A549 treated with RU486 at 1 μM for 4 hours (cell line): ENCODE measurements at places on chromosomes 5 and 9. TPM values are rescaled to one million over a fixed set of nuclear protein-coding genes. Genes with fewer than 3 reads are reported as not detected.

PPIC gene
- 13.8 to 17.8 TPM (median 15.9 TPM) in 5 replicates for total RNA-seq

PIP5K1B gene
- total RNA-seq: 0.03 TPM in 1 of 5 replicates, not detected in the others

ADAMTSL1 gene
- total RNA-seq: not detected in 5 replicates

GPR151 gene
- total RNA-seq: not detected in 5 replicates

FAM78A gene
- total RNA-seq: 0.22 to 0.44 TPM (median 0.35 TPM) in 5 replicates

SLC23A1 gene
- 0.87 to 1.6 TPM (median 1.3 TPM) in 5 replicates for total RNA-seq

SPATA31A3 gene
- not detected in 5 replicates for total RNA-seq

SPINK4 gene
- total RNA-seq: not detected in 5 replicates

GRXCR2 gene
- not detected in 5 replicates for total RNA-seq

C5orf58 gene
- not detected in 5 replicates for total RNA-seq

GTF2H2C gene
- total RNA-seq: 24.9 to 40.2 TPM (median 35.1 TPM) in 5 replicates

PLPP7 gene
- total RNA-seq: not detected in 5 replicates

GNAQ gene
- total RNA-seq: 8.5 to 17.7 TPM (median 16.4 TPM) in 5 replicates

CARD6 gene
- 3.4 to 4.7 TPM (median 4.2 TPM) in 5 replicates for total RNA-seq

HTR1A gene
- total RNA-seq: not detected in 5 replicates

EPB41L4B gene
- 7.4 to 11.4 TPM (median 10.8 TPM) in 5 replicates for total RNA-seq

DNAI1 gene
- 0.12 to 0.42 TPM (median 0.15 TPM) in 5 replicates for total RNA-seq

IL13 gene
- 0.07 to 0.24 TPM in 2 of 5 replicates, not detected in the others for total RNA-seq

DRD1 gene
- 0.37 to 1.0 TPM (median 0.64 TPM) in 5 replicates for total RNA-seq

FBN2 gene
- total RNA-seq: 11.8 to 18.5 TPM (median 17.3 TPM) in 5 replicates

PAEP gene
- total RNA-seq: 0.25 to 0.66 TPM (median 0.30 TPM) in 3 of 5 replicates, not detected in the others

SNCAIP gene
- total RNA-seq: not detected in 5 replicates

TNC gene
- 0.87 to 1.4 TPM (median 0.99 TPM) in 5 replicates for total RNA-seq

SPIN1 gene
- total RNA-seq: 22.7 to 39.7 TPM (median 38.6 TPM) in 5 replicates

HCN1 gene
- not detected in 5 replicates for total RNA-seq

SPINK5 gene
- total RNA-seq: not detected in 5 replicates

DND1 gene
- 0.48 to 0.94 TPM (median 0.73 TPM) in 5 replicates for total RNA-seq

FAM221B gene
- not detected in 5 replicates for total RNA-seq

GALNT12 gene
- 3.1 to 5.1 TPM (median 4.7 TPM) in 5 replicates for total RNA-seq

MAMDC4 gene
- 1.8 to 5.2 TPM (median 3.6 TPM) in 5 replicates for total RNA-seq

TMEM215 gene
- not detected in 5 replicates for total RNA-seq

CD14 gene
- 3.2 to 5.6 TPM (median 3.9 TPM) in 5 replicates for total RNA-seq

OTULINL gene
- 4.8 to 6.9 TPM (median 6.2 TPM) in 5 replicates for total RNA-seq

RNF180 gene
- 0.15 to 0.85 TPM (median 0.21 TPM) in 5 replicates for total RNA-seq
